ENCODE measurements at places on chromosomes 4 and X.

GRCh38 chrX:121151293-121151692 is 103.9 kb downstream of the GLUD2 start:
- no peak for DNase-seq

DNA sequence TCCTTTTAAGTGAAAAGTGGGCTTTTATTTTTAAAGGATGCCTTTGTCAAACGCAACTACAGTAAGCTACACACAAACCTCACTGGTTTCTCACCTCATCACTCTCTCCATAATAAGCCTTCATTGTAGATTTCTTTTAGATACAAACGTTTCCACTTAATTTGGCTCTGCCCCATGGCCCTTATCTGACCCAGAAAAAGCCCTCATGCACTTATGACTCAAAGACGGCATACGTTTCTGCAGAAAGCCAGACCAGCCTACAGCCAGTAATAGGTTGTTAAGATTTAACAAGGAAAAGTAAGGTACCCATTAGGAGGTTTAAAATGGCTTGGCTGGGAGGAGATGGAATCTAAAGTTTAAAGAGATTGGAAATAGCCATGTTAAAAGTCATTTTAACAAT is 914.6 kb upstream of the INTU start:
- peak; percentile 47 for DNase-seq

- no peak for DNase-seq
Observed at GRCh38 chr4:102091656-102092055, 253.6 kb downstream of the SLC39A8 start.

DNA sequence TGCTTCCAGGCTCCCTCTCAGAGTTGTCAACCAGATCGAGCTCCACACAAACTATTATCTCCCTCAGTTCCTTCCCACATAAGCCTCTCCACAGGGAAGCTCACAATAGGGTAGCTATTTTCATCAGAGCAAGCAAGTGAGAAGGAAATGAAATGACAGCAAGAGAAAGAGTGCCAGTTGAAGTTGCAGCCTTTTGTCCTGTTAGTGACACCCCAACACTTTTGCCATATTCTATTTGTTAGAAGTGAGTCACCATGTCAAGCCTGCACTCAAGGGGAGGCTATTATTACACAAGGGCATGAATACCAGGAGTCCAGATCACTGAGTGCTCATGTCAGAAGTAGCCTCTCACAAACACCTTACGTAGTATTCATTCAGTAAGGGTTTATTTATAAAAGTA is 266.3 kb upstream of the NOCT start:
- DNase-seq, result no peak

DNA sequence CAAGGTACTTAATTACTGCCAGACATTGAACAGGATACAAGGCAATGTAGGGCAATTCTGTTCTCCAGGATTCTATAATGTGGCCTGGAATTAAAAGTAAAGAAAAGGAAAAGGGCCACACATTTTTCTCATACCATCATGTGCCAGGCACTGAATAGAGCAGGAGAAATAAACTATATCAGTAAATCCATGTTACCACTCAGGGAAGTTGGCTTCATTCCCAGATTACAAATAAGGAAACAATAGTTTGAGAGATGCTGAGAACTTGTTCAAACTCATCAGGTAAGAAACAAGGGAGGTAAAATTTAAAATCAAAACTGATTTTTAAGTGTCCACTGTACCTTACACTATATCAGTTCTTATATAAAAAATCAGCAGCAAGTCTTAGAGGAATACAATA is 645.0 kb upstream of the ATOH1 start:
- DNase-seq, result no peak

All from BE2C (cell line).